ENCODE measurements at places on chromosomes 7 and 10.

- no peak for DNase-seq
These were observed 23.9 kb downstream of the SEM1 start for GRCh38 chr7:96685755-96686154.

- DNase-seq = no peak
These were observed 424.4 kb downstream of the SDK1 start for GRCh38 chr7:3725155-3726059.

DNA sequence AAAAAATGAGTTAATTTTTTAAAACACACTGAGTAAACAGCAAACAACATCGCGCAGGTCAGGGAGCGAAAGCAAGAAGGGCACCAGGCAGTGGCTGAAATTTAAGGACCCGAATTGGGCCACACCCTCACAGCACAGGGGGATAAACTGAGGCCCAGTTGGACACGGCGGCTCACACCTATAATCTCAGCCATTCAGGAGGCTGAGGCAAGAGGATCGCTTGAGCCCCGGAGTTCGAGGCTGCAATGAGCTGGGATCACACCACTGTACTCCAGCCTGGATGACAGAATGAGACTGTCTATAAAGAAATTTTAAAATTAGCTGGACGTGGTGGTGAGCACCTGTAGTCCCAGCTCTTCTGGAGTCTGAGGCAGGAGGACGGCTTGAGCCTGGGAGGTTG is 69.6 kb downstream of the PDGFA start:
- no peak for DNase-seq

DNA sequence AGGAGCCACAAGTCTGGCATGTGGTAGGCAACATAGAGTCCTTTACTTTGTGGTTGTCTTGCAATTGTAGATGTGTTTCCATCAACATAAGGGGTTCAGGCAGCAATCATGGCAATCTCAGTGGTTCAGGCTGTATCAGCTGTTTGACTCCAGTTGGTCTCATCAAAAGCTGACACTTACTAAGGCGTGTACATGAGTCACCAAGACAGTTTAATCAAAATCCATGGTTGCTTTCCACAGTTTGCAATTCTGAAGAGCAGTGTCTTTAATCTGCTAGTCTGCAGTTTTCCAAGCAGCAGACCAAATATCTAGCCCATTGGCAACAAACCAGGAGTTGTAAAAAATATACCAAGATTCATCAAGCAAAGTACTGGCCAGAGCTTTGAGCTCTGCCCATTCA is 210.2 kb downstream of the MDFIC start:
- DNase-seq = no peak

DNA sequence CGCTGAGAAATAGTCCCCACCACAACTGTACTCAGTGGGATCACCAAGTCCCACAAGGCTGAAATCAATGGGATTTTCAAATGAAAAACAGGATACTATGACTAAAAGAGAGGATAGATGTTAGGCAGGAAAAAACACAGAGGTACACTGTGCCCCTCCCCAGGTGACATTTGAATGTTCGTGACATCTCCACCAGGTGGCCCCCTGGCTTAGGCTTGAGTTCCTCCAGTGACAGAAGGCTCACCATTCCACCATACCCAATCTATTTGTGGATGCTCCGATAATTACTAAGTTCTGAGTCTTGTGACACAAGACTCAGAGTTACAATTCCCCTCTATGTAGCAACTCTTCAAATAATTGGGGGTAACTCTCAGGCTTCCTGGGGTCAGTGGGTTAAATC is 77.5 kb upstream of the KCNMA1 start:
- DNase-seq = no peak

GRCh38 chr7:94590526-94591162 is 65.3 kb downstream of the SGCE start:
- no peak for DNase-seq

GRCh38 chr7:92904244-92905131 is 68.1 kb upstream of the CDK6 start:
- no peak for DNase-seq

- no peak for DNase-seq
These were observed 6.6 kb downstream of the EZH2 start for GRCh38 chr7:148877517-148877916.

DNA sequence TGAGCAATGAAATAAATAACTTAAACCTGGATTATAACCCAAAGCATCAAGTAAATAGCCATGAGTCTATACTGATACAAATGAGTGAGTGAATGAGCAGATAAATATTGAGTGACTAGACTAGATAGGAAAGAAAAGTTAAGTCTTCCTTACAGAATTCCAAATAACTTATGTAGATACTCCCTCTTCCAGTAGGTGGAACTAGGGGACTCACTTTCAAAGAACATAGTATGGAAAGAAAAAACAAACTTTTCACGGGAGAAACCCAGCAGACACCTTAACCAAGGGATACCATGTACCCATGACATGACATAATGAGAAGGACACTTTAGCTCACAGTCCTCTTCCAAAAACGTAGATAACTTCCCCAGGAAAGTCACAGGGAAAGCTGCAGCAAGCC is 32.2 kb downstream of the CSGALNACT2 start:
- no peak for DNase-seq

Measured in upper lobe of right lung (tissue), 1 donor.